Activated T-helper 1 cell treated with anti-CD3 and anti-CD28 coated beads, Interleukin-2, amount 50 U/mL, for 16 hours (primary cell): ENCODE measurements at places on chromosomes 4 and X.

GRCh38 chrX:15631637-15632036 lies 30.9 kb upstream of the ACE2 start:
- no peak for DNase-seq

GRCh38 chr4:88761861-88762523 lies 64.4 kb upstream of the NAP1L5 start:
- no peak for DNase-seq

DNA sequence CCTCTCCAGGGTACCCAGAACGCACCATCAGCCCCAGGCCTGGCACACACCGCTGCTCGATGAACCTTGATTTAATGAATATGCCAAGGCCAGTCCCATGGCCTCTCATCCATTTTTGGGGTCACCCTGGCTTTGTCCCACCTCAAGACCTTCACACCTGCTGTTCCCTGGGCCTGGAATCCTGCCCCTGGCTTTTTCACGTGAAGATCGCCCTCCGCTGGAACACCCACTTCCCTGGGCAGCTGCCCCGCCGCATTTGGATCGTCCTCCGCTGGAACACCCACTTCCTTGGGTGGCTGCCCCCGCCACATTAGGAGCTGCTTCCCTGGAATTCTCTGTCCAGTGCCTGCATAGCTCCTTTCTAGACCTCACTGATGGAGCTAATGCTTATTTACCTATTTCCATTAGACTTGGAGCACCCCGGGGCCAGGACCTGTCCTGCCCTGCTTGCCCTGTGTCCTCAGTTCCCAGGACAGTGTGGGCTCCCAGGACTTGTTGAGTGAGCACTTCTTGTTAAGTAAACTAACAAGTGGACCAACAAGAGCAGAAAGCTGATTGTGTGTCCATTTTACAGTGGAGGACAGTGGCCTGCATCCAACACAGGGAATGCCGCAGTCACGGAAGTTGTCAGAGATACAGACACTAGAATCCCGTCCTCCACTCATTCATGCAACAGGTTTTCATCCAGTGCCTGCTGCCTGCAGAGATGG lies 12.5 kb downstream of the BLOC1S4 start:
- no peak for DNase-seq

- DNase-seq: no peak
Measured at GRCh38 chr4:94235825-94236224, 28.2 kb downstream of the SMARCAD1 start.

GRCh38 chrX:24860140-24860539 lies 155.6 kb downstream of the ARX start:
- DNase-seq: no peak

GRCh38 chr4:75412746-75413145 lies 101.5 kb downstream of the RCHY1 start:
- no peak for DNase-seq

DNA sequence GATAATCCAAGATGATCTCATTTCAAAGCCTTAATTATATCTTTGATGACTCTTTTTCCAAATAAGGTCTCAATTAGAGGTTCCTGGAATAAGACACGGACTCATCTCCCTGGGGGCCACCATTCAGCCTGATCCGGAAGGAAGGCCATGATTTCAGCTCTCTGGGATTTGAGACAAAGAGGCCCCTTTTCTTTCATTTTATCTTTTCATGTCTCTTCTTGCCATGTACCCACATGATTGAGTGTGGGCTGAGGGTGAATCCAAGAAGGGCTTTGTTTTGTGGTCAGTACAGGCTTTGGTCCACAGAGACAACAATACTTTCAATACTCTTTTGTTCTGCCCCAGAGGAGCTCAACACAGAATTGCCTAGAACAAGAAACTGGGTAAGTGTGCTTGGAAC lies 261.2 kb downstream of the TRIML1 start:
- no peak for DNase-seq

DNA sequence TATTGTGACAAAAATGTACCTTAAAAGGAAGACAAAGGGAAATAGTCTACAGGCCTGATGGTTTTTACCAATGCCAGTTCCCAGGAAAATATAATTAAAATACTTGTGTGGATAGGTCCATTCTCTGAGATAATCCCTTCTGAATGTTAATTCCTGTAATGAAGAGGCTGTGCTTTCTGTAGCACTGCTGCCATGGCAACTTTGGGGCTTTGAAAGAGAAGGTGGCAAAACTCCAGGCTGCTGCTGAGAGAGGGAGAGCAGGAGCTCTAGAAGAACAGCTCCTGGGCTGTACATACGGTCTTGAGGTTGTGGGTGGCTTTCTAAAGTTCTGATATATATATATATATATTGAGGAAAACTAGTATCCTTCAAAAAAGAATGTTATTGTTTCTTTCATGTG lies 125.4 kb downstream of the PDLIM5 start:
- DNase-seq: no peak

GRCh38 chrX:68699960-68700746 lies 52.7 kb downstream of the STARD8 start:
- no peak for DNase-seq

DNA sequence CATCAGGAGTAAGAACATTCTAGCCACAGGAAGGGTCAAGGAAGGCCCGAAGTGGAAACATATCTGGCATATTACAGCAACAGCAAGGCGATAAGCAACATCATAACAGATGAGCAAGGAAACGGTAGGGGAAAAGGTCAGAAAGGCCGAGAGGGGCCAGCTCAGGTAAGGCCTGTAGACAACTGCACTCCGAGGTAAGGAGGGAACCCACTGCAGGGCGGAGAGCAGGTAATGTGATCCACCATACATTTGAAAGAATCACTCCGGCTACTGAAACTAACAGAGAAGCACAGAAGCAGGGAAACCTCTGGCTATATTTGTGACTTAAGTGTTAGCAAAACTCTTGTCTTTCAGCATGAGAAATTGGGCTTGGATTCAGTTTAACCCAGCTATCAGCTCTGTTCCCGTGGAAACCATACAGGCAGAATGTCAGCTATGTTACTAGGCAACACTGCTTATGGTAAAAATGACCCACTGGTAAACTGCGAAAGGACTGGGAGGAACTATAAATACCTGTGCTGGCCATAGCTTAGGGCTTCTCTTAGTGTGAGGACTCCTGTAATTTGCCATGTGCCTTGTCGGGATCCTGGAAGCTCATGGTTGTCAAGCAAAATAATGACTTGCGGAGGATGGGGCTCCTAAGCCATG lies 31.0 kb downstream of the FRYL start:
- no peak for DNase-seq

GRCh38 chr4:101792056-101792590 lies 1.6 kb downstream of the BANK1 start:
- DNase-seq: no peak

GRCh38 chr4:106277140-106277675 lies 38.8 kb downstream of the TBCK start:
- DNase-seq: no peak

DNA sequence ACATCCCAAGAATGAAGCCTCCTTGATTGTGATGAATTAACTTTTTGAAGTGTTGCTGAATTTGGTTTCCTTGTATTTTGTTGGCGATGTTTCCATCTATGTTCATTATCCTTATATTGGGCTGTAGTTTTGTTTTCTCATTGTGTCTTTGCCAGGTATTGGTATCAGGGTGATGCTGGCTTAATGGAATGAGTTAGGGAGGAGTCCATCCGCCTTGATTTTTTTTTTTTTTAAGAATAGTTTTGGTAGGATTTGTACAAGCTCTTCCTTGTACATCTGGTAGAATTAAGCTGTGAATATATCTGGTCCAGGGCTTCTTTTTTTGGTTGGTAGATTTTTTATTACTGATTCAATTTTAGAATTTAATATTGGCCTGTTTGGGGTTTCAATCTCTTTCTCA lies 166.1 kb upstream of the WDFY3 start:
- DNase-seq: no peak

GRCh38 chrX:24696294-24696693 lies 2.6 kb downstream of the POLA1 start:
- DNase-seq: no peak

- DNase-seq: no peak
Measured at GRCh38 chr4:108227923-108228322, 59.2 kb upstream of the LEF1 start.

DNA sequence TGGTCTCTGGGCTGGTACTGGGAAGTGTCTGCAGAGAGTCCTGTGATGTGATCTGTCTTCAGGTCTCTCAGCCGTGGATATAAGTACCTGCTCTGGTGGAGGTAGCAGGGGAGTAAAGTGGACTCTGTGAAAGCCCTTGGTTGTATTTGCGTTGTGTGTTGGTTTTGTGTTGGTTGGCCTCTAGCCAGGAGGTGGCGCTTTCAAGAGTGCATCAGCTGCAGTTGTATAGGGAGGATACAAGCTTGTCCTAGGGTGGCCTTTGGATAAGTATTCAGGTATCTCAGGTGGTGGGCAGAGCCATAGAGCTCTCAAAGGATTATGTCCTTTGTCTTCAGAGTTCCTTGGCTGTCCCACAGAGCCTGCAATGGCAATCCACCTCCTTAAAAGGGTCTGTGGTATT lies 111.6 kb downstream of the MAGEB17 start:
- no peak for DNase-seq

DNA sequence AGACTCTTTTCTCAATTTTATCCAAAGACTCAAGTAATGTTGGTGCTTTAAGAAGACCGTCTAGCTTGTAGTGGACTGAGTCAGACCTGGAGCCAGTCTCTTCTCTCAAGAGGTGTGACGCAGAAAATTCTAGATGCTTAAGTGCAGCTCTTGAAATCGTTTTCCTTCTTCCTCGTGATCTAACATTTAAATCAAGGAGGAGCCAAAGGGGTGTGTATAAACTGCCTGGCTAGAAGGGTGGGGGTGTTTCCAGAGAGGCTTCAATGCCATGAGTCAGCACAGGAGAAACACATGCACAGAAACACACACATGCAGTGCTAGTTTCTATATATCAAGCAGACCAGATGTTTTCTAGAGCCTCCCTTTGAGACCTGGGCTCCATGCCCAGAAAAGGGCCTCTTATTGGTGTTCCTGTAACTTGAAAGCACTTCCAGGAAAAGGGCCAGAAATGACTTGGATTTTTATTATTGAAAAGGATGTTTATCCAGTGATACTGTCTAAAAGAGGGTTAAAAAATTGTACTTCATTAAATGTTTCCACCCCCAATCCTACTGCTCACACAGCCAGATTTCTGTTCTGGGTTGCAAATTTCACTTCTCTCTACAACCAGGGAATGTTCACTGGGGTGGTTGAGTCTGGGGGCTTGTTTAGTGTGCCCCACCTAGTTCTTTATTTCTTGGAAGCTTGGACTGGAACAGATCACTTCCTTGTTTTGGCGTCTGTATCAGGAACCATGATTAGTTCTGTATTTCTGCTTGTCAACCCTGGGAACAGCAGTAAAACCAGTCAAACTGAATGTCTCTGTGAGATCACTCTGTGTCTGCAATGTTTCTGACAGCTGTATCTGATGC lies at the start of gene CLIC2:
Gene CLIC2 (minus strand): TSS at position 129 of the 851 bp plus-strand sequence. CDS start 187 bp downstream, outside the sequence.
- no peak for DNase-seq

DNA sequence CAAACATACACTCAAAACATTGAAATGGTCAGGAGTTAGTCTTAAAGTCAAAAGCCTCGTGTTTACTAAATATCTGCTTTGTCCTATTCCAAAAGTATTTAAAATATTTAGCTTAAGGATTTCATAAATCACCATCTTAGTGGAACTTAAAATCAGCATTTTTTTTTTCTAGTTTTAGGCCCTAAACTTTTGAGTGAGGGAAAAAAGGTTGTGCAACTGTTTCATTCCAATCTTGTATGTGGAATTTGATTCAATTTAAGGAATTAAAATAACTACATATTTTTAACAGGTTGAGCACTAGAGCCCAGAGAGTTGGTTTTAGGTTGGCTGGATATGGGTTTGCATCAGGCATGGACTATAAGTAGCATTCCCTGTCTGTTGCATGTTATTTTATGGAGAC lies 35.7 kb upstream of the ANK2 start:
- no peak for DNase-seq

GRCh38 chrX:153469811-153470410 lies 465 bp downstream of the HAUS7 start:
- no peak for DNase-seq

DNA sequence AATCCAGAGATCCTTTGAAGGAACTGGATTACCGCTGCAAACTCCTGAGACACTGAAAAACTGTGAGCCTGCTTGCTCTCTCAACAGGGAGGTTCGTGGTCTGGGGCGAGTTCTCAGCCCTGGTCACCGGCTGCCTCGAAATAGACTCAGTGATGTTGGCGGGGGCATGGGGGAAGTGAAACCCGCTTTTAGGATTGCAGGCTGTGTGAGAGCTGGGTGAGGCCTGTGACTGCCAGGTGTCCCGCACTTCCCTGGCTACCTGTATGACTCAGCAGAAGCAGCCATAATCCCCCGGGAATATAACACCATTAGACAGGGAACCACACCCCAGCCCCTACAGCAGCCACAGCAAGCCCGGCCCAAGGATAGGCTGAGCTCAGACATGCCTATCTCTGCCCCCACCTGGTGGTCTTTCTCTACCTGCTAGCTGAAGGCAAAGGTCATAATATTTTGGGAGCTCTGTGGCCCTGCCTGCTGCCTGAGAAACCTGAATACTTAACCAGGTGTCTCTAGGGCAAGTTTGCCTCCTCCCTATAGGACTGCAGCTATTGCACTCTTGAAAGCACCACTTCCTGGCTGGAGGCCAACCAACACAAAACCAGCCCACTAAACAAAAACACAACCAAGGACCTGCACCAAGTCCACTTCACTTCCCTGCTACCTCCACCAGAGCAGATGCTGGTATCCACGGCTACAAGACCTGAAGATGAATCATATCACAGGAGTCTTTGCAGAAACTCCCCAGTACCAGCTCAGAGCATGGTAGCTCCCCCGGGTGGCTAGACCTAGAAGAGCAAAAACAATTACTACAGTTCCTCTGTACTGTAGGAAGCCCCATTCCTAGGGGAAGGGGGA lies 202.0 kb downstream of the RRAGB start:
- DNase-seq: no peak

- no peak for DNase-seq
Measured at GRCh38 chr4:102554482-102554881, 53.3 kb downstream of the NFKB1 start.

- no peak for DNase-seq
Measured at GRCh38 chrX:9882669-9883446, 84.3 kb upstream of the CLDN34 start.

- no peak for DNase-seq
Measured at GRCh38 chr4:7124689-7125442, 57.0 kb upstream of the GRPEL1 start.

GRCh38 chr4:103075894-103076746 lies 441 bp downstream of the SLC9B2 start:
- peak; percentile 26 for DNase-seq

DNA sequence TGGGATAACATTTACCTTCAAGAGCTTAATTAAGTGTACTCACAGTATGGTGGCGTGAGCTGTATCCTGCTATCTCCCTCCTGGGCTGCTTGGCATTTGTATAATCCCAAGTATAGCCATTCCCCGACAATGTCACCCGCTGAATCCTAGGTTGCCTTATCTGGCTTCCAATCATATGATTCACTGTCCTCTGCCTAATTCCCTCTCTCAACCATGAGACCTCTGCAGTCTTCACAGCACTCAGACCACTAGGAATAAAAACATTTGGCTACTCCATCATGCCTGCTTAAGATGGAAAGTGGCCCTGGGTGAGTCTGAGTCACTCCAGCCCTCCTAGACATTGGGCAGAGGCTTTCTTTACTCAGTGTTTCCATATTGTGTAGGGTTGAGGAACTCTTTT lies 28.9 kb upstream of the WDFY3 start:
- DNase-seq: no peak

- DNase-seq: no peak
Measured at GRCh38 chrX:21975812-21976211, 35.3 kb downstream of the SMS start.

GRCh38 chrX:15468036-15468435 lies 25.1 kb downstream of the PIR start:
- no peak for DNase-seq
